GM12878 (cell line): ENCODE measurements at places on chromosomes 4 and X. TPM values are rescaled to one million over a fixed set of nuclear protein-coding genes. Genes with fewer than 3 reads are reported as not detected.

- no peak for DNase-seq
These were observed 1235.0 kb upstream of the TENM3 start for GRCh38 chr4:181008164-181008563.

- DNase-seq = no peak
These were observed 437.5 kb upstream of the FGF16 start for GRCh38 chrX:77009691-77010090.

- DNase-seq = no peak
These were observed 113.8 kb downstream of the ADRA2C start for GRCh38 chr4:3879681-3880614.

- DNase-seq = no peak
These were observed 34.2 kb upstream of the FAT1 start for GRCh38 chr4:186757696-186758355.

- no peak for DNase-seq
These were observed 101.4 kb upstream of the LINC00632 start for GRCh38 chrX:140608111-140608510.

DNA sequence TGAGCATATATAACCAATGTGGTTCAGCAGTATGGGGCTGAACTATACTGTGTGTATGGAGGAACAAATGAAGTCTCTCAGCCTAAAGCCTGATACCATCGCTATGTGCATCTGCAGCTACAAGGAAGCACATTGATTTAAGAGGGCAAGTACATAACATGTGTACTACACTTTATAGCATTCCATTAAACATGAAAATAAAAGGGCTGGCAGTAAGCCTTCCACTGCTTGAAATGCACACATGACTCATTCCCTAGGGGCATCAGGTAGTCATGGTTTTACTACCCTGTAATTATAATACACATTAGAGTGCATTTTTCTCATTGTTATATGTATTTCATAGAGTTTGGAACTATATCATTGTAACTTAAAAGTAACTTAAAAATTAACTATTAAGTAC is 51.2 kb downstream of the SMARCA1 start:
- no peak for DNase-seq

DNA sequence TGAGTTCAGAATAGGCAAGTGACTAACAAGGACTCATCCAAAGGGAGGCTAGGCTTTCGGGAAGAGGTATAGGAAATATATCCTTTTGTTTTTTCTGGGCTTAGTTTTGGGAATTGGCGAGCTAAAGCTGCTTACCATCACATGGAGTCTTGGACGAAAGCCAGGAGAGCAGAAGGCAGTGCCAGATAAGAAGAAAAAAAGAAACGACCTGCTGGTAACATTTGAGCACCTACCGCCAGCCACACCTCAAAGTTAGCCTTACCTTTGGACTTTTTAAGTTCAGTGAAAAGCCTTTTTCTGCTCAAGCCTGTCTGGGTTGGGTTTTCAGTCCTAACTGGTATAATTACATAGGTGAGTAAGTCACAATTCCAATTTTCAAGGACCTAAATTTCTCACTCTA is 85.1 kb upstream of the LCORL start:
- DNase-seq = no peak

GRCh38 chr4:179662522-179662921 is 2220.3 kb upstream of the AGA start:
- DNase-seq = no peak

DNA sequence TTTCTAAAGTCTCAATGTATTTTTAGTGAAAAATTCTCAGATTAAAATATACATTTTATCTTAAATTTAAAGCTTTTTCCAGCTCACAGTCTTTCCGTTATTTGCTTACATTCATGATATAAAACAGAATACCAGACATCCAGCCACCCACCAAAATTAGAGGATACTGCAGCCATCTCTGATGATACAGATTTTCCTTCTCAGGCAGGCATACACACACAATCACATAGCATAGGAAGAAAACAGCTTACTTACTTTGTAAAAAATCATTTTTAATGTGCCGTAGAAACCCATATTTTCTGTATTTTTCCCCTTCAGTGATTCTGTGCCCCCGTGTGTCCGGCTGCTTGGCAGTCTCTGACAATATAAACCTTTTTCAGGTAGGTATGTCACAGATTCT is 183.7 kb downstream of the FBXW7 start:
- DNase-seq = no peak

- DNase-seq = no peak
These were observed 1.6 kb upstream of the PDGFRA start for GRCh38 chr4:54227256-54228055.

- DNase-seq = no peak
These were observed 116.8 kb downstream of the TENT5D start for GRCh38 chrX:80537096-80537495.

- no peak for DNase-seq
These were observed 32.3 kb downstream of the BCORL1 start for GRCh38 chrX:130014770-130015169.

DNA sequence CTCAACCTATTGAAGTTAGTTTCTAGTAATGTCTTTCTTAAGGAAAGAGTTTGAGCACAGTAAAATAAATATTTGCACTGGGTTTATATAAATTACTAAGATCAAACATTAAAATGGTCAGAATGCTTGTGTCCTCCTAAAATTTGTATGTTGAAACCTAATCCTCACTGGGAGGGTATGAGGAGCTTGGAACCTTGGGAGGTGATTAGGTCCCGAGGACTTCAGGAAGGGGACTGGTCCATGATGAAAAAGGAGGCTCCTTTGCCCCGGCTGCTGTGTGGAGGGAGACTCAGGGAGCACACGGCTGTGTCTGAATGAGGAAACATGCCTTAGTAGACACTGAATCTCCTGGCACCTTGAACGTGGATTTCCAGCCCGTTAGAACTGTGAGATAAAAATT is 221.9 kb downstream of the TENM3 start:
- DNase-seq = no peak

DNA sequence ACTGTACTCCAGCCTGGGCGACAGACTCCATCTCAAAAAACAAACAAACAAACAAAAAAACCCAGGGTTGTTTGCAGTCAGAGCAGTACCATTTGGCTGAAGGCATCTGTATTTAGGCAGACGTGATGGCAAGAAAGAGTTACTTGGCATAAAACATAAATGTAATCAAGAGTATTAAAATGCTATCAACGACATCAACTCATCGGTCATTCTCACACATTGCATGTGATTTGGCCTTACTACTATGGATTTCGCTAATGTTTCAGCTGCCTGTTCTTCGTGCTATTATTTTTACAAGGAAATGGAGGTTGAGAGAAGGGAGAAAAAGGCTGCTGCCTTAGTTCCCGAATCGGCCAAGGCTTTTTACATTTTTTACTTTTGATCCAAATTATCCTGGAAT is 15.5 kb upstream of the SMARCA5 start:
- DNase-seq = no peak

- DNase-seq = no peak
These were observed 464 bp downstream of the RASGEF1B start for GRCh38 chr4:81471298-81471587.

DNA sequence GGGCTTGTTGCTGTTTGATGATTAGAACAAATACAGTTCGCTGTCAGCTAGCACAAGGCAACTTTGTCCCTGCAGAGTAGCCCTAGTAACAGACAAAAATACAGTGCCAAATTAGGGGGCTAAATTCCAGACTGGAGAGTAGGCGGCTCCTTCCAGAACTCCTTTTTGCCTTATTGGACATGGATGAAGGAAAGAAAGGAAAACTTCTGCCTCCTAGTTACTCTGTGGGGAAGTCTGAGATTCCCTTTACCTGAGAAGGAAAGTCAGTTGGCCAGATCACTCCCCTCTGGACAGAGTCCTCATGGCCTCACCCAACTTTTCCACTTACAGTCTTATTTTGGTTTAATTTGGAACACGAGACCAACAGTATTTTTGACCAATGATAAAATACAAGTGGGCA is 140.5 kb upstream of the ADAMTS3 start:
- no peak for DNase-seq

The VEGFC gene
- not detected in 2 replicates for total RNA-seq

The EXOC1L gene
- total RNA-seq = not detected in 2 replicates

The TCEAL5 gene
- not detected in 2 replicates for total RNA-seq

The ADGRG2 gene
- 0.03 TPM in 1 of 2 replicates, not detected in the other for total RNA-seq

The TRIM61 gene
- 5.6 and 5.7 TPM in 2 replicates for total RNA-seq

The MAGEB17 gene
- 0.21 TPM in 1 of 2 replicates, not detected in the other for total RNA-seq
